ENCODE measurements at places on chromosomes 11 and 22.

DNA sequence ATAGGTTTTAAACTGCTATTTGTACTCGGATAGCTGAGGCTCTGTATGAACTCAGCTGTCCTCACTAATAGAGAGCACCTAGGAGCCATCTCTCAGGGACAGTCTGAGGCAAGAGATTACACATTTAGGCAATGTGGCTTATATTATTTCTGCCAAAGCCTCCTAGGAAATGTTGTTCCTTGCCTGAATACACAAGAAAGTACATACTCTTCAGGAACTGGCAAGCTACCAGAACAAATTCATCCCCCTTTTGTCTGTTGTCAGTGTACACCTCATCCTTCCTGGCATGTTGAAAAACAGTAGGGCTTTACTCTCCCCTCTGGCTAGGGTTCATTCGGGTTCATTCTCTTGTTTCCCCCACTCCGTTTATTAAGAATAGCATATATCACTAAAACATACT is 615.9 kb upstream of the FAT3 start:
- no peak for DNase-seq

- no peak for DNase-seq
These were observed 23.8 kb downstream of the UPB1 start for GRCh38 chr22:24518771-24519485.

GRCh38 chr11:75499423-75500190 is 26.1 kb downstream of the GDPD5 start:
- DNase-seq = no peak

DNA sequence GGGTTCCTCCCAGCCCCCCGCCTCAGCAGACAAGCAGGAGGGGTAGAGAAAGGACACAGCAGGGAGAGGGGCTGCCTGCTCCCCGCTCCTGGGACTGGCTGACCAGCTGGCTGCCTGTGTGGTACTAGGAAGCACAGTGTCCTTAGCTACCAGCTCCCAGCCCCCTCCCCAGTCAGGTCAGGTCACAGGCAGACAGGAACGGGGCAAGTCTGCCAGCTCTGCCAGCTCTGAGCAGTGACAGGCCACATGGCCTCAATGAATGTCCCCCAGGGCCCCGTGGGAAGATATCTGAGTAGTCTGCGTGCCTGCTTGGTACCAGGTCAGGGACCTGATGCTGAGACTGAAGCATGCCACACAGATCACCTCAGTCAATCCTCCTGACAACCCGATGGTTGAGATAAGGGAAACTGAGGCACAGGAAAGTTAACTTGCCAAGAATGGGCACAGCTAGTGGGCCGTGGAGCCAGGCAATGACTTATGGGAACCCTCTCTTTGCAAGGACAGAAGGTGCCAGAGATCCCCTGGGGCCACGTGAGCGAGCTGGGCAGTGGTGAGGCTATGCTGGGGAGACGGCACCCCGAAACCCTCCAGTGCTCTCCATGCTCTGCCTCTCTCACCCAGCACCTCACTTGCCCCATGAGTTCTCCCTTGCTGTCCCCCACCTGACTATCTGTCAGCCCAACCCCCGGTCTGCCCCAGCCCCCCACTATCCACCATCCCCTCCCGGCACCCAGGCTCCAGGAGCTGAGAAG is 13.8 kb upstream of the MFNG start:
- DNase-seq = no peak

DNA sequence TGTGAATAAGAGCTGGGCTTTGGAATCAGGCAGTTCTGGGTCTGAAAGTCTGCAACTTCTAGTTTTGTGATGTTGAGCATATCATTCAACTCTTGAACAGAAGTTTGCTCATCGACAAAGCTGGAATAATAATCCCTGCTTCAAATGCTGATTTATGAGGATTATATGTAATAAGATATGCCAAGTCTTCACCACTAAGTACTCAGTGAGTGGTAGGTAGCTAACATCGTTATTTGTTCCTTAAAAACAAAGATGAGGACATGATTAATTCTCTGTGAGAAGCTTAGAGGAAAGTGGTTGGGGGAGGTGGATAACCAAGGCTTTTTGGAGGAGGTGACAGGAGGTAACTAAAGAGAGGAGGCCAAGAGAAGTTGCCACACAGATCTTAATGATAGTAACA is 96.5 kb downstream of the ME3 start:
- no peak for DNase-seq

DNA sequence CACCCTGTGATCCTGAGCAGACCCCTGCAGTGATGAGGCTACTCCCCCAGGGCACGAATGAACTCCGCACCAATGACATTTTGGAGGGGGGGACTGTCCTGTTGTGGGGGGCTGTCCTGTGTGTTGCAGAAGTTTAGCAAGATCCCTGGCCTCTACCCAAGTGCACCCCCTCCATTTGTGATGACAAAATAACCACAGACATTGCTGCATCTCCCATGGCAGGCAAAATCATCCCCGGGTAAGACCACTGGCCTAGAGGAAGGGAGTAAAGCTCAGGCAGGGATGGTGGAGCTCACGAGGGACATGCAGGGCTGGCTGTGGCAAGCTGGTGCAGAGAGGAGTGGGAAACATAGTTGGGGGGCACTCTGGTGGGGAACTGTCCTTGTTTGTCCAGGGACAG is 40.6 kb downstream of the NECTIN1 start:
- no peak for DNase-seq

- no peak for DNase-seq
These were observed 138.8 kb downstream of the LRRC4C start for GRCh38 chr11:41320653-41321052.

DNA sequence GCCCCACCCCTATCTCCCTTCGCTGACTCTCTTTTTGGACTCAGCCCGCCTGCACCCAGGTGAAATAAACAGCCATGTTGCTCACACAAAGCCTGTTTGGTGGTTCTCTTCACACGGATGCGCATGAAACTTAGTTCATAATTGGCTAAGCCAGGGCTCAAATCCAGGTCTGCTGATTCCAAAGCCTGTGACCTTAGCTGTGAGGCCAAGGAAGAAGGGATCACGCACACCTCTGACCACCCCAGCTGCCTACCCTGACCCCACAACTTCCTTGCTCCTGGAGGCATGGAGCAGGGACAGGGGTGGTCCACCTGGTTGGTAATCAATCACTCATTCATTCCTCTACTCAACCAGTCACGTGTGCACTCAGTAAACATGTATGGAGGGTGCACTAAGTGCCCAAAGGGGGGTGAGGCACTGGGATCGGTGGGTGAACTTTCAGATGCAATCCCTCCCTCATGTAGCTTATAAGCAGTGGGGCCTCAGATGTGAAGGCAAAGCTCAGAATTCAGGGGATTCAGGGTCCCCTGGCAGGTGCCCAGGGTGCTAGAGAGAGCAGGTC is 10.3 kb downstream of the FXYD2 start:
- DNase-seq = no peak

GRCh38 chr11:76248210-76248609 is 41.9 kb upstream of the WNT11 start:
- no peak for DNase-seq

DNA sequence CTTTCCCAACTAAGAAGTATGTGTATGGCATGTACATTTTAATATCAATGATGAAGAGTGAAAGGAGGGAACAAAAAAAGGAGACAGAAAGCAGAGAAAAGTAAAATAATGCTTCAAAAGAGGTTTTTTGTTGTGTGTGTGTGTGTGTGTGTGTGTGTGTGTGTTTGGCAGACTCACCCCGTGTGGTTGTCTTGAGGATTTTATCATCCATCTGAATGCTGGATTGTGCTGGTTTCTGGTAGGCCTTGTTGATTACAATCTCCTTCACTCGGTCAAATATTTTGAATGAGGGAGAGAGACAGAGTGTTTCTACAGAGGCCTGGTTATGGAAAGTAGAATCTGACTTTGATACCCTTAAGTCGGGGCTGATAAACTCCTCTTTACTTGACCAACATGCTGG is 128.5 kb downstream of the ENTHD1 start:
- DNase-seq = no peak
